Psoas muscle (tissue), 8 donors: ENCODE measurements at places on chromosomes 12 and 14. TPM values are rescaled to one million over a fixed set of nuclear protein-coding genes. Genes with fewer than 3 reads are reported as not detected.

DNA sequence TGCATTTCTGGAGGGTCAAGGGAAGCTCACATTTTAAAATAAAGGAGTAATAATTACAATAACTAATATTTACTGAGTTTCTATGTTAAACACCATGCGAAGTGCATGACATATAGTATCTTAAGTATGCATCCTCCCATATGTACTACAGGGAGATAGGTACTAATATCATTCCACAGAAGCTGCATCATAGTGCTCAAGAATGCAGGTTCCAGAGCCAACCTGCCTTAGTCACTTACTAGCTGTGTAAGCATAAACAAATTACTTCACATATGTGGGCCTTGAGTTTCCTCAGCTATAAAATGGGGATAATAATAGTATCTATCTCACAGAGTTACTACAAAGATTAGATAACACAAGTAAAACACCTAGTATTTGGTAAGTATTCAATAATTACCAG is 18.3 kb downstream of the ARMH4 start:
- no peak for DNase-seq

GRCh38 chr12:92337128-92337527 is 191.5 kb upstream of the BTG1 start:
- DNase-seq: no peak

GRCh38 chr12:108728820-108729611 is 2.3 kb downstream of the CORO1C start:
- DNase-seq: no peak

DNA sequence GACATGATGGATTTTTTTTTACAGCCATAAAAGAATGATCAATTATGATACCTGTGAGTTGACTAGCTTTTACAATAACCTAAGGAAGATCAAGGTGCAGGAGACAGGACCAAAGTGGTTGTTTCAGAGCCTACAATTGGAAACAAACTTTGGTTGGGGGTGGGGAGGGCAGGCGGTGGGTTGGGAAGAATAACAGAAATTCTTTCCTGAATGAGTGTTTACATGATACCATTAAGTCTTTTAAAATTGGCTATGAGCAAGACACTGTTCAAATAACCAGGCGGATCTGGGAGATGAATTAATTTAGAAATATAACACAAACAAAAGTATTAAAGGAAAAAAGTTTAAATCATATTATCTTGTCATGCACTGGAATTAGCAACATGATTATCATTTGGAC is 7.2 kb downstream of the NFYB start:
- no peak for DNase-seq

DNA sequence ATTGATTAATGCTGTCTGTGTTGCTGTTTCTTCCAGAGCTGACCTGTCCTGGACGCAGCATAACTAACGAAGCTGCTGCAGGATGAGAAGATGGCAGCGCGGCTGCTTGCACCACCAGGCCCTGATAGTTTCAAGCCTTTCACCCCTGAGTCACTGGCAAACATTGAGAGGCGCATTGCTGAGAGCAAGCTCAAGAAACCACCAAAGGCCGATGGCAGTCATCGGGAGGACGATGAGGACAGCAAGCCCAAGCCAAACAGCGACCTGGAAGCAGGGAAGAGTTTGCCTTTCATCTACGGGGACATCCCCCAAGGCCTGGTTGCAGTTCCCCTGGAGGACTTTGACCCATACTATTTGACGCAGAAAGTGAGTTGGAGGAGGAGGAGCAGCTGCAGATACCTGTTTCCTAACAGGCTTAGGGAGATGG is 71.7 kb downstream of the SCN8A start:
- no peak for DNase-seq

- DNase-seq: no peak
Measured at GRCh38 chr14:72726444-72726843, 167.5 kb downstream of the DPF3 start.

DNA sequence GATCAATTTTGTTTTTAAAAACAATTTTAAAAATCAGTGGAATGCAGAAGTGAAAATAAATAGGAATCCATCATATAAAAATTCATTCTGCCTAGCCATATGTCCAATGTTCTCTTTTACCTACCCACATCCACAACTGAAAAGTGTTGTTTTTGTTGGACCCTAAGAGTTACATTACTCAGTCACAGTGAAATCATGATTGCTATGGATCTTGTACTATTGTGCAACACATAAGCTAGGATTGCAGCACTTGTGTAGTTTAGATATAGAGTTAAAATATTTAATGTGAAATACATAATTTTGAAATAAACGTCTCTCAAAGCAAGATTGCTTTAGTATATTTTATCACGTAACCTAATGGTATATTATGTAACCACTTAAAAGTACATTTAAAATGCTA is 213.3 kb upstream of the CLEC14A start:
- no peak for DNase-seq

DNA sequence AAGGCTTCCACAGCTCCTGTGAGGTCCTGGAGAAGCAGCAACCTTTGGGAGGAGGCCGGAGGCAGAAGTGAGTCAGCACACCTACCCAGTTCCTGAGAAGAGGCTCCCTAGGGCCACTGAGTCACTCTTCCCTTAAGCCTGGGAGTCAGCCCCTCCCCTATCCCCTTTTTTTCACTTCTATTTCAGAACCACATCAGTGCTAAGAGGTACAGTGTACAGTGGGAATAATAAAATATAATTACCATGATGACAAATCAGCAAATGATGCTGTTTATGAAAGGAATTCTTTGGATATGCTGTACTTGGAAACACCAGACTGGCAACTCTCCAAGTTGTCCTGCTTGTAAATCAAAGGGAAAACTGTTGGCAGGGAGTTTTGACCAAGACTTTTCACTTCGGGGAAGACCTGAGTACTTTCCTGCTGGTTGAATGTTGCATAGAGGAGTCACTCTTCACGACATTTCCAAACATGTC is 7.8 kb upstream of the TBPL2 start:
- no peak for DNase-seq

Gene FSCB
- polyA plus RNA-seq: not detected

Gene TSPAN11
- polyA plus RNA-seq: 0.05 TPM

Gene PLEKHG7
- not detected for polyA plus RNA-seq

Gene TSPAN8
- 63.1 TPM for polyA plus RNA-seq
